ENCODE measurements at places on chromosomes 4 and X.

- DNase-seq = no peak
These were observed 69.3 kb downstream of the PDHA2 start for GRCh38 chr4:95909211-95909610.

DNA sequence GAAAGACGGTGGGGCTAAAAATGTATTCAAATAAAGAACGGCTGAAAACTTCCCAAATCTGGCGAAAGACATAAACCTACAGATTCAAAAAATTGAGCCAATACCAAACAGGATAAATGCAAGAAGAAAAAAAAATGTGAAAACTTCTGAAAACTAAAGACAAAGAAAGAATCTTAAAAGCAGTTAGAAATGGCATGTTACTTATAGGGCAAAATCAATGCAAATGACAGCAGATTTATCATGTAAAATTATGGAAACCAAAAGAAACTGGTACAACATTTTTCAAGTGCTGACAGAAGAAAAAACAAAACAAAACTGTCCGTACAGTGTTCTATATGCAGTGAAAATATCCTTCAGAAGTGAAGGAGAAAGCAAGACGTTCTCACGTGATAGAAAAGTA is 239.0 kb downstream of the PDGFC start:
- no peak for DNase-seq

GRCh38 chr4:20338841-20339240 is 87.1 kb downstream of the SLIT2 start:
- no peak for DNase-seq

DNA sequence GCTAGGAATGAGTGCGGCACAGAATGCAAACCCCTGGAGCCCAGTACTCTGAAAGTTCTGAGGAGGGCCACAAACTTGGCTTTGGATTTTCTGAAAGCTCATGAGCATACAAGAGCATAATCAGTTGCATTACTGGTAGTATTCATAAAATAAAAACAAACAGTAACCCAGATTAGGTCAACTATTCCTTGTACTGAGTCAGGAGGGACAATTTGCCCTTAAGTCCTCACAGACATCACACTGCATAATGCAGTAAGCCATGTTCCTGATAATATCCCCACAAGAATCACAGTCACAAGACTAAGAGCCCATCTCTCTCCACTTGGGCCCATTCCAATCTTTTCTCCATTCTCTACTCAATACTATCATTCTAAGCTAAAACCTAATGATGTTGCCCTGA is 126.9 kb upstream of the NEIL3 start:
- no peak for DNase-seq

DNA sequence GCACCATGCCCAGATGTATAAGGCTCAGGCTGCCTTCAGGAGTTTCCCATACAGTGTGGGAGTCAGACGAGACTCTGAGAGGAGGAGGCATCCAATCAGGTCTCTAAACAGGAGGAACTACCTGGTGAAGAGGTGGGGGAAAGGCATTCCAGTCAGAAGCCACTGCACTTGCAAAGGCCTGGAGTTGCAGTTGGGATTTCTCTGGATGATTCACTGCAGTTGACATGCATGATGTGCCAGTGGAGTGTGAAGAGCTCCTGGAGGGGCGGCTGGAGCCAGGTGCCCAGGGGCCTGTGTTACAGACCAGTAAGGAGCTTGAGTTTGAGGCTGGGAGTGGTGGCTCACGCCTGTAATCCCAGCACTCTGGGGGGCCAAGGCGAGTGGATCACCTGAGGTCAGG is 339.1 kb downstream of the ARHGAP10 start:
- no peak for DNase-seq

DNA sequence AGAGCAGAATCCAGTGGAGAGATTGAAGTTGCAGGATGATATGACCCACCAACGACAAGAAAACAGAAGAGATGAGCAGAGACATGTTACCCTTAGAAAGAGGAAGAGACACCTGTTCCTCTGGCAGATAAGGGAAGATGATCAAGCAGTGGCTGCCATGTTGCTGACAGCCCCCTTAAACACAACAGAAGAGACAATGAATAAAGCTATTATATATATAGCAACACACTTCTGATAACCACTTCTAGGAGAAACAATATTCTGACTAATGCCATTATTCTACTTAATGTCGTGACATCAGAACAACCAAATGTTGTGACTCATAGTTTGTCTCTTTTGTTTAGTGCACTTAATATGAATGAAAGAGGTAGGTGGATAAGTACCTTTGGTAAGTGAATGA is 44.9 kb downstream of the SH3RF1 start:
- DNase-seq = no peak

- DNase-seq = no peak
These were observed 30.3 kb downstream of the DAPP1 start for GRCh38 chr4:99846891-99847290.
